ENCODE measurements at places on chromosomes 1 and 21.

- DNase-seq: no peak
Measured at GRCh38 chr1:80217377-80217986, 1211.0 kb upstream of the ADGRL4 start.

DNA sequence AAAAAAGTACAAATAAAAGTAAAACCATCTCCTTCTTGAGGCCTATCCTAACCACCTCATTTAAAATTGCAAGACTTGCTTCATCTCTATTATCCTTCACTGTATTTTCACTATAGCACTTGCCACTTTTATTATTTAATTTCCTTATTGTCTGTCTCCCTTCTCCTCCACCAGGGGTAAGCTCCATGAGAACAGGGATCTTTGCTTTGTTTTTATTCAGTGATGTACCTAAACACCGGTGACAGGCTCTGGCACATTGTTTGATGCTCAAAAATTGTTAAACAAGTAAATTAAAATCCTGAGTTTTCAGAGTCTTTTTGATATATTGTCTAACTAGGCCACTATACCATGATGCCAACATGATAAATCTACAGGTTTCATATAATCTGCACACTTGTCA, 17.2 kb upstream of the SPEN start:
- no peak for DNase-seq

- no peak for DNase-seq
Measured at GRCh38 chr1:94636624-94637023, 95.1 kb upstream of the F3 start.

GRCh38 chr1:89990976-89991831, 3.7 kb upstream of the ZNF326 start:
- DNase-seq: no peak

DNA sequence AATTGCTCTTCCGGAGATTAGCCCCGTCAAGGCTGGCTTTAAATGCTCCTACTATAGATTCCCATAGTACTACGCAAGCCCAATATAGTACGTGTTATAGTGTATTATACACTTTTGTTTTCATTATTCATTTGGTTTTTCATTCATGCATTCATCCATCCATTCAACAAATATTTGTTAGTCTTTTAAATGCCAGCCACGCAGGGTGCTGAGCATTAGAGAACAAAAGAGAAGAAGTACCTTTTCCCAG, 513 bp upstream of the RAB3GAP2 start:
- DNase-seq: no peak

All from stimulated activated CD4-positive, alpha-beta T cell treated with anti-CD3 and anti-CD28 coated beads, Interleukin-4, amount 100 ng/mL, for 4 hours (primary cell).